ENCODE measurements at places on chromosomes 2 and 18.

- DNase-seq: no peak
Measured at GRCh38 chr2:211802666-211803065, 735.9 kb downstream of the ERBB4 start.

DNA sequence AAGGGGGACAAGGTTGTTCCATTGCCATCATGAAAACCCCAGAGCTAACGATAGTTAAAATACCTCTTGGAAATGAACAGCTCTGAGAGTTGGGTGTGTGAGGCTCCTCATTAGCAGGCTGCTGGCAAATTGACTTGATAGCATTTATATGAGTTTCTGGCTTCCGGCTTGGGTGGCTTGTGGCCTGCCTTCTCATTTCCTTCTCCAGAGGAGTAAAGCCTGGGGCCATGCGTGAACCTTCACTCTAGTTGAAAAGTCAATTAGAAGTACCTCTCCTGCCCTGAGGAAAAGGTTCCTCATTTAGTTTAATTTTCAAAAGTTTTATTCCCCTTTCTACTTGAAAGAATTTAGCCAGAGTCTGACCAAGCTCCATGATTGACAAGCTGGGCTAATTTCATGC lies 67.1 kb downstream of the MGAT5 start:
- no peak for DNase-seq

- DNase-seq: no peak
Measured at GRCh38 chr18:45071956-45072355, 391.3 kb downstream of the SETBP1 start.

- no peak for DNase-seq
Measured at GRCh38 chr2:120576509-120577474, 158.9 kb upstream of the GLI2 start.

- no peak for DNase-seq
Measured at GRCh38 chr18:35408843-35409261, 31.7 kb upstream of the ZNF396 start.

DNA sequence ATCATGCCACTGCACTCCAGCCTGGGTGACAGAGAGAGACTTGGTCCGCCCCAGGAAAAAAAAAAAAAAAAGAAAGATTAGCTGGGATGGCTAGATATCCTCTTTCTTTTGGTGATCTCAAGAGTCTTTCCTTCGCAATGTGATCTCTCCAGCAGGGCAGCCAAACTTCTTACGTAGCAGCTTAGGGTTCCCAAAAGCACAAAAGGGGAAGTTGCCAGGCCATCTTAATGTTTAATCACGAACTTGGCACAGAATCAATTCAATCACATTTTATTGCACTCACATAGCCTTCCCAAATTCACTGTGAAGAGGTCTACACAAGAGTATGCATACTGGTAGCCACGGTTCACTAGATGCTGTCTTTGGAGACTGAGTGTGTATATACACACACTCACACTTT lies 53.1 kb downstream of the VIL1 start:
- no peak for DNase-seq

GRCh38 chr2:132252894-132253264 lies 91.1 kb upstream of the ANKRD30BL start:
- DNase-seq: peak; percentile 17

GRCh38 chr2:134586326-134586965 lies 132.4 kb downstream of the TMEM163 start:
- DNase-seq: no peak

- DNase-seq: peak; percentile 39
Measured at GRCh38 chr2:219633276-219634065, 6.0 kb downstream of the SLC4A3 start.

GRCh38 chr2:43455731-43456642 lies 139.9 kb downstream of the THADA start:
- DNase-seq: no peak

- DNase-seq: no peak
Measured at GRCh38 chr18:55013685-55014084, 54.4 kb upstream of the CCDC68 start.

GRCh38 chr2:173567493-173567892 lies 212.8 kb downstream of the CDCA7 start:
- no peak for DNase-seq

Measured in endodermal cell (in vitro differentiated cells).